ENCODE measurements at places on chromosomes 3 and 15.

GRCh38 chr15:26394801-26395200, 378.1 kb downstream of the GABRB3 start:
- no peak for DNase-seq

DNA sequence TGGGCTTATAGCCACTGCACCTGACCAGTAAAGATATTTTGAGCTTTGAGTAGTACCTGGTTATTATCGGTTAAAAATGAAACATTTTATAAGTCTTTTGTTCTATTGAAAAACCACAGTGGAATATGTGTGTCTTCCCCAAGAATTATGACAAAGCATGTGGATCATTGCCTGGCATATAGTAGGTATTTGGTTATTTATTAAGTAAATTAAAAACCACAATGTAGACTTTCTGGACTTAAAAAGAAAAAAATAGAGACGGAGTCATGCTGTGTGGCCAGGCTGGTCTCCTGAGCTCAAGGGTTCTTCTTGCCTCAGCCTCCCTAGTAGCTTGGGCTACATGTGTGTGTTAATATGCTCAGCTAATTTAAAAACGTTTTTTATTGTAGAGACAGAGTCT, 43.5 kb downstream of the UBE2E2 start:
- no peak for DNase-seq

DNA sequence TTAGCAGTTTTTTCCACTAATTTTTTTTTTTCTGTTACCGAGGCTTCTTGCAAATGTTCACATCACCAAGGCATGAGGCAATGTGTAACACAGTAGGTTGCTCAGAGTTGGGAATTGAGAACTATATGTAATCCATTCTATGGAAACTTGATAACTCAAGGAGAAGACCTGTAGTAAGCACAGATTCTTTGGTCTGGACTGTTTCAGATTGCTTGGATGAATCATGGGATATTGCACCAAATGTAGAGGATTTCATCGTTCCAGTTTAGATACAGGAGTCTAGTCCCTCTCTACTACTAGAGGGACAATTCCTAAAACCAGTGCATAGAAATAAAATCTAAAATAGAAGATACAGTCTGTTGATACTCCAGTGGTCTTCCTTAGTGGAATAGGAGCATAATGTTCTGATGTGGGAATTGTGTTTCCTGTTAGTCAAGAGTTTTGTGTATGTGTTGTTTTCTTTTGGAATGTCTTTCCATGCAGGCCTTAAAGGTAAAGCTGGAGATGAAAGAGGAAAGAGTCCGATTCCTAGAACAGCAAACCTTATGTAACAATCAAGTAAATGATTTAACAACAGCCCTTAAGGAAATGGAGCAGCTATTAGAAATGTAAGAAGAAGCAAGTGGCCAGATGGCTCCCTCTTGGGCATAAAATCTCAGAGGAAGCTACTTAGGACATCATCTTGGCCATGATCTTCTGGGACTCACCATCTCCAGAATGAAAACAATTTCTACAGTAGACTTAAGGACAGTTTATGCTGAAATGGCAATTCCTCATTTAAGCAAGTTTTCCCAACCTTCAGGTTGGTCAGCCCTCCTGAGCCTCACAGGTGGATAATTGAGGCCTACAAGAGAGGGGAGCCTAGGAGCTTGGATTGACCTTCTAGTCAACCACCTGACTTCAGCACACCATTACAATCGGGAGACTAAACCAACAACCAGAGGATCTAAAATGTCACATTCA, 10.7 kb downstream of the KNSTRN start:
- no peak for DNase-seq

DNA sequence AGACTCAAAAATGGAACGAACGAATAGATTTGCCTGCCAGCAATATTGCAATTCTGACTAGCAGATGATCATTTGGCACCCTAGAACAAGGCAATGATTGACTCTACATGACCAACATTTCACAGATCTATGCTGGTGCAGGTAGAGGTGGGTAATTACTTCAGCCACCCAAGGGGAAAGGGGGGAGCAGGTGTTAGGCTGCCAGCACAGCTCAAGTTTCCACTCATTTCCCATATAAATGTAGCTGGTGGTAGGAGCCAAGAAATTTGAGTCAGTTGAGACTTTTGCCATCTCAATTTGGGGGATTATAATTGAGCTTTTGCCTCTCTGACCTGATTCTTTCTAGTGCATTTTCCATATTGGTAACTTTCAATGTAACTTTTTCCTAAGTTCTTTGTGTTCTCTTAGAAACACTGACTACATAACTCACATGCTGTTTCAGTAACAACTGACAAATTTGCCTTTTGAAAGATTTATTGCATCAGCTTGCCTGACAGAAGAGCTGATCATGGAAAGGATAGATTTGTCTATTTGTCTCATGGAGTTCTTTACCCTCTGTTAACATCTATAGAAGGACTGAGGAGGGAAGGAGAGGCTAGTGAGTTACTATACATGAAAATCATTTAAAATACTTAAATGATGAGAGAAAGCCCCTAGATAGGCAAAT, 902.5 kb downstream of the ZPLD1 start:
- no peak for DNase-seq

- no peak for DNase-seq
Observed at GRCh38 chr3:66812136-66812535, 186.0 kb upstream of the KBTBD8 start.

GRCh38 chr3:184417619-184418327, 37.9 kb downstream of the CHRD start:
- peak; percentile 19 for DNase-seq

GRCh38 chr3:7744850-7745249, 756.8 kb upstream of the LMCD1 start:
- DNase-seq: no peak

- DNase-seq: no peak
Observed at GRCh38 chr3:128814060-128814459, 65.4 kb upstream of the ACAD9 start.

All from NCI-H748 treated with DMSO at 0.1 percent for 48 hours (cell line).